CD4-positive, alpha-beta memory T cell (primary cell): ENCODE measurements at places on chromosomes 3 and 15. TPM values are rescaled to one million over a fixed set of nuclear protein-coding genes. Genes with fewer than 3 reads are reported as not detected.

GRCh38 chr3:148938306-148938705, 53.0 kb upstream of the GYG1 start:
- H3K27ac ChIP-seq = no peak overlapping the region
- DNase-seq = no peak
- no peaks in the 10 kb centered on the region for H3K36me3 ChIP-seq
- H3K27me3 ChIP-seq = no peaks in the 10 kb centered on the region

DNA sequence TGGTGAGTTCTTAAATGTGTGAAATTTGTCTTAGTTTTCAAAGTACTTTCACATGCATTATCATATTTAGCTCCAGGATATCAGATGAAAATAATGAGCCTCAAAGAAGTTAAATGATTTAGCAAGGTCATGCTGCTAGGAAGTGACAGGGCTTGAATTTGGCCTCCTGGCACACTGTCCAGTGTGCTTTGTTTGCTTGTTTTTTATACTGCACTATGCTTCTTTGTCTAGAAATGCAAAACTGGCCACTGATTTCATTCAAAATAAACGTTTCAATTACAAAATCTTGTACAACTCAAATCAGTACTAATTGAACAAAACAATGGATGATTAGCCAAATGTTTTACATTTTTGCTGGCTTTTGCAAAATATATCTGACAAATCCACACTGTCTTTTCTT, 583.3 kb upstream of the CBLB start:
- H3K4me3 ChIP-seq = no peak overlapping the region
- no peaks in the 10 kb centered on the region for H3K4me1 ChIP-seq
- DNase-seq = no peak
- no peaks in the 10 kb centered on the region for H3K36me3 ChIP-seq
- no peaks in the 10 kb centered on the region for H3K27me3 ChIP-seq
- H3K27ac ChIP-seq = no peak overlapping the region

DNA sequence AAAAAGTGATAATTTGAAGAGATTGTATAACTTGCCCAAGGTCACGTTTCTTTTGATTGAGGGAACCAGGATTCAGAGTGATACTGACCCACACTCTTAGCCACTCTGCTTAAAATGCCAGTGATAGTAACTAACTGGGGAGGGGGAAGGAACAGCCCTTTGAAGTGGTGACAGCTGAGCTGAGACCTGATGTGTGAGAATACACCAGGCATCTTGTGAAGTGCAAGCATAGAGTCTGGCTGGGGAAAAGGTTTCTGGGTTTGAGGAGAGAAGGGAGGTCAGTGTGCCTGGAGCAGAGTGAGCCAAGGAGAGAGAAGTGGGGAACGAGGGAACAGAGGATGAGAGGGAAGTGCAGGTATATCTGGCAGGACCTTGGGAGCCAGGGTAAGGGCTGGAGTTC, 35.4 kb upstream of the SCAANT1 start:
- DNase-seq = no peak
- H3K27ac ChIP-seq = no peak overlapping the region
- no peaks in the 10 kb centered on the region for H3K27me3 ChIP-seq
- H3K36me3 ChIP-seq = no peaks in the 10 kb centered on the region

DNA sequence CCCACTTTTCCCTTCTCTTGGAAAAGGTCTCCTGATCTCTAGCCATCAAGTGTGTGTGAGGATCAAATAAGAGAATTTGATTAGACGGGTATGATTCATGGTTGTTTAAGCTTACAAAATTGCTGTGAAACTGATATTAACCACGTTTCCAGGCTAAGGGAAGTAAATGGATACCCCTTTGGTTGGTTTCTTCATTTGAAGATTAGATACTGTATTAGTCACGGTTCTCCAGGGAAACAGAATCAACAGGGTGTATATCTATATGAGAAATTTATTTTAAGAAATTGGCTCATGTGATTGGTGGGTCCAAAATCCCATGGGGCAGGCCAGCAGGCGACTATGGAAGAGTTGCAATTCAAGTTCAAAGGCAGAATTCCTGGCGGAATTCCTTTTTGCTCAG, 112.7 kb upstream of the SELENOK start:
- no peak overlapping the region for H3K27ac ChIP-seq
- DNase-seq = no peak
- no peaks in the 10 kb centered on the region for H3K36me3 ChIP-seq
- no peak overlapping the region for H3K4me3 ChIP-seq
- no peaks in the 10 kb centered on the region for H3K27me3 ChIP-seq

DNA sequence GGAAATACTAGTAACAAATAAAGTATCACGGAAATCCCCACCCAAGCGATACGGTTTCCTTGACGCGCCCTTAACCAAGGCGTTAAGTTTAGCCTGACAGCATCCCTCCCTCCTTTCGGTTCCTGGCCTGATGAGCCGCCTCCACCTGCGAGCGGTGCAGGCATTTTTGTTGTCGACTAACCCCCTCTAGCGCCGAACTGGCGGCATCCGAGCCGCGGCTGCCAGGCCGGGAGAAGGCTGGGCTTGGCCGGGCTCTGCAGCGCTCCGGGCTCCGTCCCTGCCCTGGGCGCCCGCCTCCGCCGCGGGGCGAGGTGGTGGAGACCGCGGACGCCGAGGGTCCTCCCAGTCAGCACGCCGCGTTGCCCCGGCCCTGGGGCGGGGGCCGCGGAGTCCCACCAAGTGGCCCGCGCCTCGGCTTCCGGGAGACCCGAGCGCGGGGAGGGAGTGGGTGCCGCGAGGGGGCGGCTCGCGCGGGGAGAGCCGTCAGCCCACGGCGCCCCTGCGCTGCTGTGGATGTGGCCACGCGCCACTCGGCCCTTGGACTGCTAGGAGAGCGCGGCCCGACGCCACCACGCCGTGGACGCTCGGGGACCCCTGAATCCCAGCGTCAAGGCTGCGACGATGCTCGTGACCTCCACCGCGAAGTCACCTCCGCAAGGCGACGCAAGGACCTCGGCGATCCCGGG, 1.1 kb upstream of the EPHA6 start:
- peak; percentile 28 for DNase-seq
- H3K36me3 ChIP-seq = no peaks in the 10 kb centered on the region
- H3K4me1 ChIP-seq = peaks cover 7% of the 10 kb centered on the region
- H3K4me3 ChIP-seq = no peak overlapping the region
- H3K27me3 ChIP-seq = peaks cover 8% of the 10 kb centered on the region

- no peak overlapping the region for H3K27ac ChIP-seq
- H3K27me3 ChIP-seq = no peaks in the 10 kb centered on the region
- DNase-seq = no peak
- peaks cover 20% of the 10 kb centered on the region for H3K4me1 ChIP-seq
- H3K4me3 ChIP-seq = no peak overlapping the region
These were observed 41.9 kb downstream of the CMTM8 start for GRCh38 chr3:32280262-32280910.

DNA sequence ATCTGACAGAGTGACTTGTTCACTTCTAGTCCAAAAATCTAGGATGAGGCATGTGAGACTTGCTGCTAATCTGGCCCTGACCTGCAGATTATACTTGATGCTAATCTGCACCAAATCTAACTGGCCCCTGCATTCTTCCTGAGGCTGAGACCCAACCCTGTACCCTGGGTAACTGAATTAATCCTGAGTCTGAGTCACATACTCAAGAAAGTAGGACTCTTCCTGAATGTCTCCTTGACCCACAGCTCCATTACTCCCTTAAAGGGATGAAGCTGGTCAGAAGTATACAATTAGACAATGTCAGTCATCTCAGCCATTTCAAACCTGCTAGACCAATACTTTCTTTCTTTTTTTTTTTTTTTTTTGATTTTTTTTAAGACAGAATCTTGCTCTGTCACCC, 25.5 kb downstream of the PTPN9 start:
- no peak overlapping the region for H3K4me3 ChIP-seq
- H3K27me3 ChIP-seq = no peaks in the 10 kb centered on the region
- no peak for DNase-seq
- H3K4me1 ChIP-seq = no peaks in the 10 kb centered on the region
- H3K27ac ChIP-seq = no peak overlapping the region
- H3K36me3 ChIP-seq = no peaks in the 10 kb centered on the region

- no peaks in the 10 kb centered on the region for H3K36me3 ChIP-seq
- H3K4me3 ChIP-seq = no peak overlapping the region
- no peak overlapping the region for H3K27ac ChIP-seq
- H3K27me3 ChIP-seq = no peaks in the 10 kb centered on the region
These were observed 61.6 kb downstream of the GJD2 start for GRCh38 chr15:34693053-34693744.

DNA sequence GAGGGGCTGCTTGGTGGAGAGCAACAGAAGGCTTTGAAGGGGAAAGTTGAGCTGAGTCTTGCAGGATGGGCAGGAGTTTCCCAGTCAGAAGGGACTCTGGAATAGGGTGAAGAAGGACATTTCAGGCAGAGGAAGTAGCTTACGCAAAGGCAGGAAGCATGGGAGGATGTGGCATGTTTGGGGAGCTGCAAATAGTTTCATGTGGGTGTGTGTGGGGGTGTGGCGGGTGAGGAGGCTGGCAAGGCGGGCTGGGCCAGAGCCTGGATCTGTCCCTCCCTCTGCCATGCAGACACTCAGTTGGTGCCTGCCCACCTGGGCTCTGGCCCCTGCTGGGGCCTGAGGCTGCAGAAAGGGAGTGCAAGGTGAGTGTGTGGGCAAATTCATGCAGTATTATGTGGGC, 10.4 kb downstream of the TEX264 start:
- H3K4me3 ChIP-seq = peak overlapping the region; percentile 26
- peaks cover 21% of the 10 kb centered on the region for H3K36me3 ChIP-seq
- peak; percentile 56 for DNase-seq
- H3K27me3 ChIP-seq = no peaks in the 10 kb centered on the region
- peaks cover 100% of the 10 kb centered on the region for H3K4me1 ChIP-seq

- DNase-seq = no peak
- no peaks in the 10 kb centered on the region for H3K36me3 ChIP-seq
- H3K27ac ChIP-seq = no peak overlapping the region
- no peaks in the 10 kb centered on the region for H3K27me3 ChIP-seq
- H3K4me3 ChIP-seq = no peak overlapping the region
- no peaks in the 10 kb centered on the region for H3K4me1 ChIP-seq
These were observed 9.1 kb downstream of the POMGNT2 start for GRCh38 chr3:43096761-43097160.

GRCh38 chr15:49644364-49644794, 23.5 kb downstream of the DTWD1 start:
- H3K27ac ChIP-seq = no peak overlapping the region
- DNase-seq = no peak
- no peaks in the 10 kb centered on the region for H3K4me1 ChIP-seq
- H3K27me3 ChIP-seq = no peaks in the 10 kb centered on the region

GRCh38 chr15:62966294-62967078, 76.1 kb upstream of the TPM1 start:
- H3K27ac ChIP-seq = no peak overlapping the region
- H3K27me3 ChIP-seq = no peaks in the 10 kb centered on the region
- no peak overlapping the region for H3K4me3 ChIP-seq
- no peak for DNase-seq

- no peaks in the 10 kb centered on the region for H3K36me3 ChIP-seq
- H3K4me3 ChIP-seq = no peak overlapping the region
- no peaks in the 10 kb centered on the region for H3K27me3 ChIP-seq
- no peaks in the 10 kb centered on the region for H3K4me1 ChIP-seq
These were observed 89.0 kb downstream of the C3orf85 start for GRCh38 chr3:109225516-109225915.

- no peak for DNase-seq
- no peak overlapping the region for H3K27ac ChIP-seq
- H3K4me1 ChIP-seq = peaks cover 21% of the 10 kb centered on the region
- H3K4me3 ChIP-seq = no peak overlapping the region
These were observed 2.6 kb upstream of the ALCAM start for GRCh38 chr3:105364128-105364527.

DCLK3 gene
- not detected for total RNA-seq

TLNRD1 gene
- total RNA-seq = 29.8 TPM

ACP3 gene
- not detected for total RNA-seq

AMIGO3 gene
- not detected for total RNA-seq

FBXL22 gene
- total RNA-seq = 2.2 TPM

GHSR gene
- not detected for total RNA-seq
